ENCODE measurements at places on chromosomes 3 and 15.

DNA sequence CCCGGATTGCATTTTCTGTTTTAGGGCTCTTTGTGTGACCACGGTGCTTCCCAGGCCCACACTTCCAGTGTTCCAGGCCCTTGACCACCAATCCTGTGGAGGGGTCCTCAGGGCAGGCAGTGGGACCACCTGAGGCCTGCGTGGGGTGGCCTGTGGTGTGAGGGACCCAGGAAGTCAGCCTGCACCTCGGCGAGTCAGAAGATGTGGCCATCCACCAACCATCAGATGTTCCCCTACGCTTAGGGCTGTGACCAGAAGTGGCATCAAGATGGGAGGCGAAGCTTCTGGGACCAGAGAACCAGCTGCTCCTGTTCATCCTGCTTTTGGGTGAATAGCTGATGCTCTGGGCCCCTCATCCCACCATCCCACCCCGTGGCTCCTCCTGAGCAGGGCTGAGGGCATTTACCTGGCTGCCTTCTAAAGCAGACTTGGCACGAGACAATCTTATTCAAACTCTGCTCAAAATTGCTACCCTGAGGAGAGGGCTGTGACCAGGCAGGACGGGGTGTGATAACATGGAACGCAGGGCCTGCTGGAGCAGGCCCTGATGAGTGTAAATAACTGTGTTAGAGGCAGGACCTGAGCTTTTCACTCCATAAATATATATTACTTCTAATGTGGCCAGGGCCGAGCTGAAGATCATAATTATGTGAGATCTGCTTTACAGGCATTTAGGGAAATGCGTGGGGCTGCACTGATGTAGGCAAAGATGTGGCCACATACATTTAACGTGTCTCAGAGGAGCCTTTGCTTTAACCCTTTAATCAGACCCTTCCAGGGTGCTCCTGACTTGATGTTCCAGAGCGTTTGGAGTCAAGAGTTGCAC lies 28.8 kb downstream of the SMAD3 start:
- no peak for DNase-seq

- no peak for DNase-seq
Measured at GRCh38 chr15:89912145-89912673, 543 bp downstream of the ARPIN start.

DNA sequence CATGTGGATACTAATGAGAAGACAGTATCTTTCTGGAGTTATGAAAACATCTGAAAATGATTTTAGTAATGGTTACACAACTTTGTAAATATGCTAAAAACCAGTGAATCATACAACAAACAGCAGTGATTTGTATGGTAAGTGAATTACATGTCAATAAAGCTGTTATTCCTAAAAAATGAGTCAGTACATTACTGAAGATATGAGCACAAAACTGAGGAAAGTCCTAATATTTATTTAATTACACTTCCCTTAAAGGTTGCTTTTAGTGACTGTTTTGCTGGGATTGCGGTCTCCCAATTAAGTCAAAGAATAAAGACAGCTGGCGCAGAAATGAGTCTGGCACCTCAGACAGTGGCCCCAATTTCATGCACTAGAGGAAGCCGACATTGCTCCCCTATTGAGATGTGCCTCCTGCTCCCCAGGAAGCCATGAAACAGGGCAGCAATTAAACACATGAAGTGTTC lies 50.9 kb upstream of the FSIP1 start:
- no peak for DNase-seq

DNA sequence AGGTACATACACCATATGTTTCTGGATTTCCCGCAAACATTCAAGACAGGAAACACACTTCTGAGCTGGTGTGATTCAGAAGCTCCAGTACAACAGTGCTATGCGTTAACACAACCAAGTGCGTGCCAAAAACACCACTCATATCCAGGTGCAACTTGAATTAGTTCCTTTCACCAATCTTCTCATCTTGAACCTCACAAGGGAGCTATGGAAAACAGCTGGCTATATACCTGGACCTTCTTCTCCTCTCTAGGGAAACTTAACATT lies 31.3 kb downstream of the SUSD5 start:
- no peak for DNase-seq

DNA sequence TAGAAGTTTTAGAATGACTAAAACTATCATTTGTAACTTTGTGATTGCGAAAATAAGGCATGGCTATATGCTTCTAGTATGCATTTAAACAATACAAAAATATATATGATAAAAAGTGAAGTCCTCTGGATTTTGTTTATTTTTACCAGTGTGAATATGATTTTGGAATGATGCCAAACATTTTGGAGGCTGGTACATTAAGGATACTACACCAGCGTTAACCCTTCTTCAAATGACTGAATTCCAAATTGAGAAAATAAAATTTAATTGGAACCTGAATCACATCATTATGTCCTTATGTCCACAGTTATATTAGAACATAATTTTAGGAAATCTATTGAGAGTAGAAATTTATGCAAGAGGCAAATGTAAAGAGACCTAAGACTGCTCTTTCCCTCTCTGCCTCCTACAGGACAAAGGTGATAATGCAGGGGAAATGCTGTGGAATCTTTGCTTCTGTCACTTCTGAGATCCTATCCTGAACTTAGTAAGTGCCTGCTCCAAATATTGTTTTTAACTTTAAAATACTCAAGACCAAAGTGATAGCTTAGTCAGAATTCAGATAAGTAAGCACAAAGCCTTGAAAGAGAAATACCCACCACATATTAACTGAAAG lies 121.1 kb upstream of the NANOGP8 start:
- no peak for DNase-seq

GRCh38 chr3:78258798-78259197 lies 1218.9 kb downstream of the ROBO2 start:
- DNase-seq: peak; percentile 48

DNA sequence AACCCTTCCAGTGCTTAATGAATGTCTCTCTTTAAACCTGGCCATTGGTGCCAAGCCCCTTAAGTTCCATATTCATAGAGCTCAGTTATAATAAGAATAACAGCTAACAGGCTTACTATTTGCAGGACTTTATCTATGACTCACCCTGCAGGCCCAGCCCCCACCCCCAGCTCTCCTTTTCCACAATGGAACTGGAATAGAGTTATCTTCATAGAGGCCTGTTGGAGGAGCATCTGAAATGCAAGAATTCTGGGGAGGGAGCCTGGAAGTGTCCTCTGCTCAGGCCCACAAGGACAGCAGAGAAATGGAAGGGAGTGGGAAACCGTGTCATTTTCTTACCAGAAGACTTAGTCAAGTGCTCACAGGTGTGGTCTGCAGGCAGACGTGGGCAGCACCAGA lies 52.8 kb downstream of the SEMA5B start:
- peak; percentile 22 for DNase-seq

DNA sequence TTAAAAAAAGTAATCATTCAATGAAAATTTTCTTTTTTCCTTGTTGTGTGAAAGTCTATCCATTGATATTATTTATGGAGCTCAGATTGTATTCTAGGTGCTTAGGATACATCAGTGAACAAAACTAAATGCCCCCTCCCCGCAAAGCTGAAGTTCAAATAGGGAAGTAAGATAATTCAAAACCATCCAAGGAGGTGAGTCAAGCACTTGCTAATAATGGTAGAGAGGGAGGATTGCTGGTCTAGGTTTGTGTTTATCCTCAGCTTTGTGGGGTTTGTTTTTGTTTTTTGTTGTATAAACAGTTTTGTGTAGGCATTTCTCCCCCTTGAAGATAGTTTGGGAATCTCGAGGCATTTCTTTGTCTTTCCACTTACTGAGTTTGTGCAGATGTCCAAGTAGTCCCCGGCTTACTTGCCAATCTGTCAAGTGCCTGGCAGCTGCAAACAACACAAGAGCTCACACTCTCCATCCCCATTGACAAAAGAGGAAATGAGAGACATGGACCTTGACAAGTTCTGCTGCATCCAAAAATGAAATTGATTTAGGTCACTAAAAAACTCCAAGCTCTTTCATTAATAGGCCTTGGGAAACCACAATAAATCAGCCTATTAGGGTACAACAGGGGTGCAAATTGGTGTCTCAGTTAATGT lies 575.8 kb upstream of the TBL1XR1 start:
- no peak for DNase-seq

- no peak for DNase-seq
Measured at GRCh38 chr3:156637480-156638022, 36.8 kb upstream of the TIPARP start.

DNA sequence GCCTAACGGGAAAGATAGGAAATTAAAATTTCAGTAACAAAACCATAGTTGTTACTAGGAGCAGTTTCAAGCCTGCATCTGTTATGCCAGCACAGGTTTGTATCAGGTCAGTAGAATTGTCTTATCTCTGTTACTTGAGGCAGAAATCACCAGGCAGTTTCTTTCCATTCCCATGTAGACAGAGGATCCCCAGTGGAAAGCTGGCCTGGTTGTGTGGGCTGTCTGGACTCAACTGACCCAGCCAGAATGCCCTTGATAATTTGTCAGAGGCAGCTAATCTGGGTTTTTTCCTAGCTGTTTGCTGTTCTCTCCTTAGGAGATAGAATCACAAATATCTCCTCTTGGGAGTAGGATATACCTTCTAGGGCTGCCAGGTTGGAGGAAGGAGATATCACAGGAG lies 1044.7 kb downstream of the IGSF11 start:
- no peak for DNase-seq

GRCh38 chr15:39627451-39628143 lies 46.7 kb downstream of the THBS1 start:
- DNase-seq: no peak

DNA sequence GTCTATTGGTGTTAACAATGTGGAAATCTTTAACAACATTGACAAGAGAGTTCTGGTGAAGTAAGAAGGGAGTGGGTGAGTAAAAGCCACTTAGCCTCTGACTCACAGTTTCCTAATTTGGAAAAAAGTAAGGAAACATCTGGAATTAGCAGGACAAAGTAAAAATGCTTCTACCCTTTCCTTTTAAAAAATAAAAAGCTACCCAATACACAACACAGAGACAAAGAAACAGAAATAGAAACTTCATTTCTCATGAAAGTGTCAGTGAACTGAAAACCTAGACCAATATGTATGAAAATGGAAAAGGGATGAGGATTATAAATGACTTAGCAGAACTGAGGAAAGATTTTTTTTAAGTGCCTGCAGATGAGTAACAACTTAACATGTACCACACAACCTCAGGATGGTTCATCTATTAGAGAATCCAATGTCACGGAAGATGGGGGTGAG lies 65.4 kb downstream of the SSR3 start:
- no peak for DNase-seq

- DNase-seq: no peak
Measured at GRCh38 chr3:164235289-164236028, 842.8 kb downstream of the SI start.

- no peak for DNase-seq
Measured at GRCh38 chr15:90623854-90624253, 93.3 kb upstream of the BLM start.

DNA sequence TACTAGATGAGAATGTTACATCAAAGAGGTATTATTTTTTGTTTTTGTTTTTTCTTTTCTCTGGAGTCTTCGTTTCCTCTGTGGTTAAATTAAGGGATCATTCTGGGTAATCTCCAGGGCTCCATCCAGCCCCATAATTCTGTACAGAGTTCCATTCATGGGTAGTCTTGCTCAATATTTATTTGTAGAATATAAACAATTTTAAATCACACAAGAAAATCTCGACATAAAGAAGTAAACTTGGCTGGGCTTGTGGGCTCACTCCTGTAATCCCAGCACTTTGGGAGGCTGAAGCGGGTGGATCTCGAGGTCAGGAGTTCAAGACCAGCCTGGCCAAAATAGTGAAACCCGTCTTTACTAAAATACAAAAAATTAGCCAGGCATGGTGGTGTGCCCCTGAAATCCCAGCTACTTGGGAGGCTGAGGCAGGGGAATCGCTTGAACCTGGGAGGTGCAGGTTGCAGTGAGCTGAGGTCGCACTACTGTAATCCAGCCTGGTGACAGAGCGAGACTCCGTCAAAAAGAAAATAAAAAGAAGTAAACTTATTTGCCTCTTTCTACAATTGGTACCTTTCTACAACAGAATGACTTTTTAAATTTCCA lies 166.8 kb upstream of the TGFBR2 start:
- no peak for DNase-seq

GRCh38 chr3:8851703-8852102 lies 82.3 kb upstream of the OXTR start:
- no peak for DNase-seq

DNA sequence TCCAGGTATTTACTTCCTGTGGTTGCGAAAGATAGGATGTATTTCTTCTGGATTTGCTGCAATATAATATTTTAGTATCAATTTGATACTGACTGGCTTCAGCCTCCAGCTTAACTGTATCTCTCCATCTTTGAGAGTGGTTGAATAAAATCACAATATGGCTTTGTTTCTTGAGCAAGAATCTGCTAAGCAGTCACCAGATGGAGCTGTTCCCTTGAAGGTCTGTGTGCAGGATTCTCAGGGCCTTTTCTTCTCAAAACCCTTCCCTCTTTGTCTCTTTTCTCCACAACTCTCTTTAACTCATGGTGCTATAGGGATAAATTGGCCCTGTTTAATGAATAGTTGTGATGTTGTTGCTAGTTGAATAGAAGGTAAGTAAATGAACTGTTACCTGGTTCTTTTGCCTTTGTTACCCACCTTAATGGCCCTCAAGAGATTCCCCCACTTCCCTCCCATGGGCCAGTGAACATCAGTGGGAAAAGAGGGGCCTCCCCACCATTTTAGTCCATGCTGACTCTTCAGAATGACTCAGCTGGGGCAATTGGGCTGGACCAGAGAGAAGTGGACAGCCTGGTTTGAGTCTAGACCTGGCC lies 34.8 kb upstream of the RAB6B start:
- DNase-seq: peak; percentile 58

GRCh38 chr3:16848007-16848406 lies 36.7 kb upstream of the PLCL2 start:
- DNase-seq: no peak

GRCh38 chr3:18489939-18490338 lies 64.8 kb upstream of the SATB1 start:
- DNase-seq: no peak

DNA sequence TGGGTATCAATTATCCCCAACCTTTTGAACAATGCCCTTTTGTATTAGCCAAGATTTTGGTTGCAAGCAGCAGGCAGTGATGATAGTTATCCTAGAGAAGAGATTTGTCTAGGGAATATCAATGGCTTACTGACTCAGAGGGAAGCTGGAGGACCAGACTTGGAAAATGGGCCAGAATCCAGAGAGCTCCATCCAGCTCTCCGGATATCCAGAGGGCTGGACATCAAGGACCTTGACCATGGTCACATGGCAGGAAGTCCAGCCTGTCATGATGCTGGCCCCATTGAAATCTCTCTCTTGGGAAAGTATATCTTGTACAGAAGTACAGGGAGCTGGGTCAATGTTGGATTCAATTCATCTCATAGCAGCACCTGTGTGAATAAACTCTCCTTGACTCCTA lies 148.5 kb upstream of the PDZRN3 start:
- no peak for DNase-seq

- DNase-seq: no peak
Measured at GRCh38 chr3:73475175-73475574, 149.6 kb downstream of the PDZRN3 start.

GRCh38 chr15:82714016-82714415 lies 4.3 kb upstream of the AP3B2 start:
- no peak for DNase-seq

GRCh38 chr3:46353090-46353489 lies 821 bp upstream of the CCR2 start:
- DNase-seq: no peak

Data from kidney glomerular epithelial cell (primary cell).